Heart left ventricle (tissue), 16 donors: ENCODE measurements at places on chromosomes 1 and 21. TPM values are rescaled to one million over a fixed set of nuclear protein-coding genes. Genes with fewer than 3 reads are reported as not detected.

EPHA10 gene
- total RNA-seq: not detected

PROK1 gene
- total RNA-seq: 0.23 TPM

GRCh38 chr1:86641318-86641717, 63.1 kb upstream of the SH3GLB1 start:
- no peak overlapping the region for H3K4me3 ChIP-seq
- H3K27me3 ChIP-seq: no peaks in the 10 kb centered on the region
- no peak overlapping the region for H3K27ac ChIP-seq
- DNase-seq: no peak
- no peaks in the 10 kb centered on the region for H3K36me3 ChIP-seq
- no peaks in the 10 kb centered on the region for H3K4me1 ChIP-seq

GRCh38 chr1:74399249-74399648, 113.2 kb downstream of the LRRC53 start:
- H3K36me3 ChIP-seq: no peaks in the 10 kb centered on the region
- no peaks in the 10 kb centered on the region for H3K27me3 ChIP-seq
- DNase-seq: no peak
- no peak overlapping the region for H3K4me3 ChIP-seq
